Erythroblast (primary cell): ENCODE measurements at places on chromosomes 3 and 15.

DNA sequence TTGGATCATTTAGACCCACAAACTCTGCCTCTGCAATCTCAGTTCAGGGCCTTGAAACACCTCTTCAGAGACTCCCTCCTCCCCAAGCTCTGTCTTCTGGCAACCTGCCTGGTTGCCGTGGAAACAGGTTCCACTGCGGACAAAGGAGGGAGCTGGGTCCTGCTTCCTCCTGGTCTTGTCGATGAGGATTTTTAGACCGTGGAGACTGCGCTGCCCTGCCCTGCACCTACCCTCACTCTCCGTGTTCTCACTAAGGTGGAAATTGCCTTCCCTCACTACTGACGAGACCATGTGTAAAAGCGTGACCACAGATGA is at the start of gene RTP1:
RTP1 (plus strand) TSS at position 152 of the 315 bp plus-strand sequence; CDS start at position 182, 30 bp downstream.
- no peak for DNase-seq

DNA sequence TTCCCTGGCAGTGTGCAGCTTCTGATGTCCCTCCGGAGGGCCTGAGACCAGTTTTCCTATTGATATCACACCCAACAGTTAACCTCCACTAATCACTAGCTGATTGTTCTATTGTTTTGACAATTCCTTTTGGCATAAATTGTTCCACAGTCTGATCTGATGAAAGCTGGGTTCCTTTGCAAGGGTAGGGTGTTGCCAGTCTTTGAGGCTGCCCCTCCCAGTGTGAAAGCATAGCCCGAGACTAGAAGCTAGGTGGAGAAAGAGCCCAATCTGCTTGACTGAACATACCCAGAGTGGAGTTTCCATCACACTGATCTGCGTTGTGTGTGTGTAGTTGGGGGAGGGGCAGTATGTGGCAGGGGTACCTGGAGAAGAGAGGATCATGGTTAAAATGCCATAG is 10.3 kb upstream of the PRICKLE2 start:
- no peak for DNase-seq

DNA sequence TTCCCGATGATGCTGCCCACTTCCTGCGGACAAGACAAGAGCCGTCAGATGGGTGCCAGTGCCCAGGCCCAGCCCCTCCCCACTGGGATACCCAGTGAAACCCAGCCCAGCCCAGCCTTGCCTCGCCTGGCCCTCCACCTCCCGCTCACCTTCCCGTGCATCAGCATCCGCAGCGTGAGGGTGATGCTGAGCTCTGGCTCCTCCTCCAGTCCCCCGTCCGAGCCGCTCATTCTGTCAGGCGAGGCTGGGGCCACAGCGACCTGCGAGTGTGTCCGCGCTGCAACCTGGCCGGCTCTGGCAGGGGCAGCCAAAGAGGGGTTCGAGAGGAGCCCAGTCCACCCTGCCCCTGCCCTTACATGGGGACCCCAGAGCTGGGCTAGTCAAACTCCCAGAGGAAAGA is 5.8 kb downstream of the GPR62 start:
- DNase-seq = no peak

DNA sequence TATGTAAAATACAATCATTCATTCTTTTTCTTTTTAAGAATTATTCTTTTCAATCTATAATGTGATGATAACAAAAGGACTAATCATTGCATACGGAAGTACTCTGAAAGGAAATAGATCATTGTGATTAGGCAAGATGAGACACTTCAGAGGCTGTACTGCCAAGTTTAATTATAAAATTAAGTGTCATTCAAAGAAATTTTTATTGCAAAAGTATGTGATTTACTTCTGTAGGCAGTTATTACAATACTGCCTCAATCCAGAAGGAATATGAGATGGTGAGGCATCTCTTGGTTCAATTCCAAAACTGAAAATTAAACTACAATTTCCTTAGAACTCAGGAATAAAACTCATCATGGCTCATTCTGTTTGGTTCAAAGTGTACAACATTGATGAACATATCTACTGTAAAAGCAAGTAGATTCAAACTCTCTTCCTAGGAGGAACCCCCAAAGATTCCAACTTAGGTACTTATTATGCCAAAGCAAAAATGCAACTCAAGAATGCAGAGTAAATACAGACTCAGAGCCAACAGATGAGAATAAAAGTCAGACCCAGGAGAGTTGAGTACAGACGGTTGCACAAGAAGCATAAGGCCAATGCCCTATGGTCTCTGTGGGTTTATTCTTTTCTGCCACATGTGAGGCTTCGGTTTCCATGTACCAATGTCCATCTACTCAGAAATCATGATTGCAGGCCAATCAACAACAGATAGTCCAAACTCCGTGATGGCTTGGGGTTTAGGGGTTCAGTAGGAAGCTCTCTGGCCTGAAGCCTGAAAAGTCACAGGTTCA is 118.5 kb upstream of the WNT5A start:
- DNase-seq = no peak

GRCh38 chr15:41821831-41822230 is 6.1 kb upstream of the JMJD7 start:
- DNase-seq = no peak

DNA sequence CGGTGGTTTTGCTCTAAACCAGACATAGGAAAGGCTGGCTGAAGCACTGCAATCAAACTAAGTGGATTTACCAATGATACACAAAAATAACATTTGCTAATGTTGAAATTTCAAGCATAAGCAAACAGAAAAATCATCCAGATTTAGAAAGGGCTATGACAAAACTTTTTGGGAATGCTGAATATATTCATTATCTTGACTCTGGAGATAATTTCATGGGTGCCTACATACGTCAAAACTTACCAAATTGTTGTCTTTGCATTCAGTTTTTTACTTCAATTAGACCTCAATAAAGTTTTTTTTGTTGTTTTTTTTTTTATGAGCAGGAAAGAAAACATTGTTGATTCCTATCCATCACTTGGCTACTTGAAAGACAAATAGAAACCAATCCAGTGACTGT is 140.8 kb downstream of the NR2E3 start:
- DNase-seq = no peak

DNA sequence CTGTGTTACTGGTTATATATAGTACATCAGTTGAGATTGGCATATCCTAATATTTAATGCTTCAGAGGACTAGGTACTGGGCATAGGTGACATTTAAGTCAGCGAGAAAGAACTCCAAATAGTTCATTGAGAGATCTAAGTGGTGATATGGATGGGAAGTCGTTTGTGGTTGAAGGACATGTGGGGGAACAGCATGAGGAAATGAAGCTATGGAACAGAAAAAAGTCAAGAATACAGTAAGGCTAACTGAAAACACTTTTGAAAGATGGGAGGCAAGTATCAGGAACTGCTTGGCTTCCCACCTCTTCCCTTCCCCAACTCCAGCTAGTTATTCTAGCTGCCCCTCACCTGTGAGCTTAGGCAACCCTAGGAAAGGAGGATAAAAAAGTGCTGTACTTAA is 3.7 kb upstream of the MYO5A start:
- DNase-seq = no peak

DNA sequence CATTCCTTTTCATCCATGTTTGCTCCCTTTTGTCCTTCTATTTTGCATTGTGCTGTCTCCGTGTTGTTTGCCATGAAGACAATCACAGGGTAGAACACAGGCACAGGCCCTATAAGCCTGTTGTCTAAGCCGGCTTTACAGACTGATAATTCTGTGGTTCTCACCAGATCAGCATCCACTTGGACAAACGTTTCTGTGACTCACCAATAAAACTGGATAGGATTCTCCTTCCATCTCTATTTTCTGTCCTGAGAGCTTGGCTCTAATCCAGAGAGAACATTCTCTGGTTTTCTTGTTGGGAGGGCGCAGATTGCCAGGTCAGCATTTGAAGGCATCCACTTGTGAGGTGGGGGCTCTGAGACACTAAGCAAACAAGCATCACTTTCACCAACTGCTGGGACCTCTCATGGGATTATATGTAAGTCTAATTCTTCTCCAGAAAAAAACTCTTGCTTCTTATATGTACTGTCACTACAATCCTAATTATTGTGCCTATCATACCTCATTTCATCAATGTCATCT is 101.6 kb downstream of the ERC2 start:
- DNase-seq = no peak

DNA sequence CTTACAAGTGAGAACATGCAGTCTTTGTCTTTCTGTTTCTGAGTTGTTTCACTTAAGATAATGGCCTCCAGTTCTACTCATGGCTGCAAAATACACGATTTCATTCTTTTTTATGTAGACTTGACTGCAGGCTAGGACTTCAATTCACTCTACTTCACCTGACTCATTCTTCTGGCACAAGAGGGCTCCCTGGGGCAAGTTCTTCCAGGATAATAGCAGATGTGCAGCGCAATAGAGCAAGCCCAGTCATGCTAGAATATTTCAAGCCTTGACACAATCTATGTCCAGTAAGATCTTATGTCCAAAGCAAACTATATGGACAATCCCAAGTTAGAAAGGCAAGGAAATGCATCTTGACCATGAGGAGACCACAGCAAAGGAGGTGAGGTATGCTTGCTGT is 211.7 kb upstream of the GADL1 start:
- no peak for DNase-seq

- DNase-seq = no peak
These were observed 360.1 kb downstream of the SHQ1 start for GRCh38 chr3:72487946-72488737.

DNA sequence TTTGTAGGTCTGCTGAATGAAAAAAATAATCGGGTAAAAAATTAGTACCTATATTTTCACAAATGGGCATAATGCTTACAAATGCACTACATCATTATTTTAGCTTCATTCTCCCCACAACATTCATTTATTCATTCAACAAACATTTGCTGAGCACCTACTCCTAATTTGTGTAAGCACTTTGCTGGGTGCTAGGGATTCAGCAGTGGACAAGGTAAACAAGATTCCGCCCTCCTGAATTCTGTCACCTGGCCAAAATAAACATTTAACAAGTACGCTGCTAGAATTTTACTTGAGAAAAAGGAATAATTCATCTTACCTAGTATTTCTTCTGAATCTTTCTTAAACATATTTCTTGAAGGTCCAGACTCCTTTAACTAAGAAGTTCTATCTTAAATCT is 72.1 kb downstream of the TIGIT start:
- no peak for DNase-seq

DNA sequence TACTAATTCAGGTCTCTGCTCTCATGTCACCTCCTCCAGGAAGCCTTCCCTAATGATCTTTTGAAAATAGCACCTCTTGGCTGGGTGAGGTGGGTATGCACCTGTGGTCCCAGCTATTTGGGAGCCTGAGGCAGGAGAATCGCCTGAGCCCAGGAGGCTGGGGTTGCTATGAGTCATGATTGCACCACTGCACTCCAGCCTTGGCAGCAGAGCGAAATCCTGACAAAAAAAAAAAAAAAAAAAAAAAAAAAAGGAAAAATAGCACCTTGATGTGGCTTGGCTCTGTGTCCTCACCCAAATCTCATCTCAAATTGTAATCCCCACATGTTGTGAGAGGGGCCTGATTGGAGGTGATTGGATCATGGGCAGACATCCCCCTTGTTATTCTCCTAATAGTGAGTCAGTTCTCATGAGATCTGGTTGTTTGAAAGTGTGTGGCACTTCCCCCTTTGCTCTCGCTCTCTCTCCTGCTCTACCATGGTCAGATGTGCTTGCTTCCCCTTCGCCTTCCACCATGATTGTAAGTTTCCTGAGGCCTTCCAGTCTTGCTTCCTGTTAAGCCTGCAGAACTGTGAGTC is 11.2 kb upstream of the RNU6-1 start:
- no peak for DNase-seq

GRCh38 chr3:181919375-181919774 is 207.7 kb downstream of the SOX2 start:
- no peak for DNase-seq

GRCh38 chr3:117786349-117786748 is 1076.8 kb downstream of the TUSC7 start:
- DNase-seq = no peak

GRCh38 chr3:12891985-12892839 is 50.8 kb upstream of the RPL32 start:
- DNase-seq = peak; percentile 81

- no peak for DNase-seq
These were observed 10.6 kb downstream of the RBMS3 start for GRCh38 chr3:29291260-29291981.

DNA sequence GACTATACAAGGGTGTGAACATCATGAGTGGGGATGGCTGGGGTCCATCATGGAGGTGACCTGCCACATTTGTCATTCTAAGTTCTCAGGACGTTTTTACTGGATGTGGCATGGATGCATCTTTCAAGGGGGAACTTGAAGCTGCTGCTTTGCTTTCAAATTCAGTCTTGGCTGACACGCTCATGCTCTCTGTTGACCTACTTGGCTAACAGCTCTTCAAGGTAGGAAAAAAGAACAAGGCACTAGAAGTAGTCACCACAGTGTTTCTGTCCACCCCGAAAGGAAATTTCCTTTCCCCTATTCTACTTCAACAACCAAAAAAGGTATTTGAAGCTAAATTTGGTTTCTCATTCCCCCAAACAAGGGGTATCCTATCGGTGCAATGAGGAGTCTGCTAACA is 15.0 kb downstream of the STIMATE start:
- DNase-seq = no peak

GRCh38 chr3:58334506-58334884 is 1.8 kb downstream of the PXK start:
- peak; percentile 53 for DNase-seq

DNA sequence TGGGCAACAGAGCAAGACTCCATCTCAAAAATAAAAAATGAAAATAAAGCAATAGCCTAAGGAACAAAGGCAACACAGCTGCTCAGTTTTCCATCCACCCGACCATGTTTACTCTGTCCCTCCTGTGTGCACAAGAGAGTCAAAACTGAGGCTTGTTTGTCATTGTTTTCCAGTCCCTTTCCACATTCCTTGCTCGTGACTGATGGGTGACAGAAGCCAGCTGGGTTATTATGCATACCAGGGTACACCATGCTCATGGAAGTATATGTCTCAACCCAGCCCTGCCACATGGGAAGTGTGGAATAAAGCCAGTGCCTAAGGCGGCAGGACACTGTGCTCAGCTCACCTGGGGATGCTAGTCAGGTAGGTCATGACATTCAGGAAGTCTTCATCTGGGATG is 49.5 kb downstream of the MCF2L2 start:
- DNase-seq = no peak

GRCh38 chr15:85837011-85837433 is 42.3 kb upstream of the KLHL25 start:
- DNase-seq = no peak

DNA sequence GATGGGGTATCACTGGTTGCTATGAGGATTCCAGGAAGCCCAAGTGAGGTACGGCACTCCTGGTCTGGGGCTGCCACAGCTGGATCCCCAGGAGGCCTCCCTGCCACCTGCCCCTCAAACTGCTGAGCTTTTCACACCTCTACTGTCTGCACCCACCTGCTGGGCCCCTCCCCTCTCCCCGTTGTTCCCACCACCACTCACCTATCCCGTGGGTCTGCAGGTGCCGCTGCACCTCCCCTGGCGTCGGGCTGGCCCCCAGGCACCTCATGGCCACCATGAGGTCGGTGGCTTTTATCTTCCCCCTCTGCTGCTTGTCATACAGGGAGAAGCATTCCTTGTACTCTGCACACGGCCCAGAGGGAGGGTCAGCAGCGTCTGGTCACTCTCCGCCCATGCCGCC is 5.8 kb downstream of the CALML4 start:
- DNase-seq = no peak
